ENCODE measurements at places on chromosomes 4 and X.

- DNase-seq: no peak
Measured at GRCh38 chrX:152061083-152061482, 77.3 kb downstream of the MAGEA10 start.

DNA sequence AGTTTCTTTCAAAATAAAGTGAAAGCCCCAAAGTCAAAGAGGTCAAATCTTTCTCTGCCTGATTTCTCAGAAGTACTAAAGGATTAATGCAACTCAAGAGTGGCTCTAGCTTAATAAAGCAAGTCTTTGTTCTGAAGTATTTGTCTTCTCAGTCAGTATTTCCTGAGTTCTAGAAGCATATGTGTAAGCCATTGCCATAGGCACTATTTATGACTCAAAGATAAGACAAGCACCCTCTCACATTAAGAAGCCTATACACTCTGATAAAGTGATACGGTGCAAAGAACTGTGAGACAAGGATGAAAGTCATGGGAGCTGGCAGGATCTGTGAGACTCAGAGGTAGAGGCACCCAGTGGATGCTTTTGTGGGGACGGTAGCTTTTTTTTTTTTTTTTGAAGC, 60.9 kb downstream of the AASDH start:
- DNase-seq: no peak

GRCh38 chr4:89001647-89002445, 55.1 kb downstream of the FAM13A start:
- DNase-seq: no peak

DNA sequence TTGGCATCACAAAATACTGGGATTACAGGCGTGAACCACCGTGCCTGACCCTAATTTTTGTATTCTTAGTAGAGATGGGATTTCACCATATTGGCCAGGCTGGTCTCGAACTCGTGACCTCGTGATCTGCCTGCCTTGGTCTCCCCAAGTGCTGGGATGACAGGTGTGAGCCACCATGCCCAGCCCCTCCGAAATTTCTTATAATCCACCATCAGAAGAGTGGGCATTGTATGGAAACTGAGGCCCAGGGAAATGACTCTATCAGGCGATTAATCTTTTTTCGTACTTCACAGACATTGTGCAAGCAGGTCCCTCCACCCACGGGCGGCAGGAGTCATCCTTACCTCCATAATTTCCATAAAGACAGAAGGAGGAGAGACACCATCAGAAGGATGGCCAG, 16.0 kb downstream of the CRLF2 start:
- DNase-seq: no peak

- no peak for DNase-seq
Measured at GRCh38 chrX:137041329-137041728, 7.5 kb upstream of the GPR101 start.

- DNase-seq: no peak
Measured at GRCh38 chrX:153502796-153503195, 8.0 kb downstream of the BGN start.

DNA sequence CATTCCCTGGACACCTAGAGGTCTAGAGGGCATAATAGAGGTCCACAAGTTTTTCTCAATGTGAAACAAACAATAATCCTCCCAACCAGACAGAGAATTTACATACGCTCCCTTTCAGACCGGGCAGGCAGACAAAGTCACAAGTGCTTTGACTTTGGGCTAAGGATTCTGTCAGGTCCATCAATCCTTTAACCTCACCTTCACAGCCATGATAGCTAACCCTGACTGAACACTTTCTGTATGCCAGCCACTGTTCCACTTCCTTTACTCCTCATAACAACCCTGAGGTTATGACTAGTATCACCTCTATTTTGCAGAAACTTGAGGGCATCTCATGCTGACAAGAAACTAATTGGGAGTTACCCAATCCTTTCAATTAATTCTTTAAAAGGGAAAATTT, 118.8 kb upstream of the AFF2 start:
- DNase-seq: no peak

DNA sequence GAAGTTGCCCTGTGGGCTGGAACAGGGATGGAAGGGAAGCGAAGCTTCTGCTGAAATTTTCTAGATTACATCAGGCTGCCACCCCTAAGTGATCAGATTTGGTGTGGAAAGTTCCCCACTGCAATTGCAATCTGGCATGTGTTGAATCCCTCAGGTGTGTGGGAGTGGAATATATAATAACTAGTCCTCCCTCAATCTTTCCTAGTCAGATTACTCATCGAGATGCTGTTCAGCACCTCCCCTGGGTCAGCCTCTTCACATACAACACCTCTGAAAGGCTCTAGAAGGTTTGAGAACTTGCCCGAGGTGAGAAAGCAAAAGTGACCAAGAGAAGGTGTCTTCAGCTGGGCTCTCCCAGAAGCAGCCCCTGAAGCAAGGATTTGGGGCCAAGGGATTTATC, 336.8 kb downstream of the BCOR start:
- no peak for DNase-seq

DNA sequence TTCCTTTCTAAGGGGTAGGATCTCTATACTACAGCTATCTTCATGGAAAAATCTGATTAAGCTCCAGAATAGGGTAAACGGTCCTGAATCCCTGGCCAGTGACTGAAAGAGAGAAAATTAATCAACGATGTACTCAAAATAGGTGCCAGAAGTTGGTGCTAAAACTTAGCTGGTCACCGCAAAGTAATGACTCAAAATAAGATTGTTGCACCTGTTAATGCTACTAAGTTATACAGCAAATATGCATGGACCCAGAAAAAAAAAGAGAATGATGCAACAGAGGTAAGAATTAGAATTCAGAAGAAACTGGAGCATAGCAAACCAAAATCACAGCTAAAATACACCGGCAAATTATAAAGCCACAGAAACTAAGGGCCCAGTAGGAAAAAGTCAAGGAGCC, 239.7 kb upstream of the FAM241A start:
- no peak for DNase-seq

DNA sequence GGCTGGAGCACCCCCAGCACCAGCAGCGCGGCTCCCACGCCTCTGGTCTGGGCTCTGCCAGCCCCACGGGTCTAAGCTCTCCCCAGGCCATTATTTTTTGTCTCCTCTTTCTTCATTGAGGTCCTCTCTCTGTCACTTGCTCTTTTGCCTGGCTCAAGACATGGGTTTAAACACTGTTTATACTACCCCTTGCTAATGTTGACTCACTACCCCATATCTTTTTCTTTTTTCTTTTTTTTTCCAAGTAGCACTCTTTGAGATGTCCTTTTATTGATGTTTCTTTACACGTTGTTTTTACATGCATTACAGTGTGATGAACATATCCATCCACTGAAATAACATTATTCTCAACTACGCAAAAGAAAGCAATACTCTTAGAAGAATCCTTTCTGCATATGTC, 1.7 kb upstream of the ERVMER34-1 start:
- DNase-seq: no peak

DNA sequence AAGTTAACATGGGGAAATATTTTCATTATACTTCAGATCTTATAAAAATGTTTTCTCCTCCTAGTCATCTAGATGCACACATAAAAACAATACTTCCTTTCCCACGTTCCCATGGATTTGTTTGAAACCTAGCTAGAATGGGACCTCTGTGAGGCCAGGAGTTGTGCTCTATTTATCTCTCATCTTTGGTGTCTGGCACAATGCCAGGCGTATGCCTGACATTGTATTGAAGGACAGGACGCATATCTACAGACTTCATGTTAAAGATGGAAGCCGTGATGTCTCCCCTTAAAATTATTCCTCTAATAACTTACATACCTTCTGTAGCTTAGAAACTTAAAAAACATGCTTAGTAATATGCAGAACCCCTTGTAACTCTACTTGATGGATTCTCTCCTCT, 394.5 kb upstream of the FAT1 start:
- DNase-seq: no peak

DNA sequence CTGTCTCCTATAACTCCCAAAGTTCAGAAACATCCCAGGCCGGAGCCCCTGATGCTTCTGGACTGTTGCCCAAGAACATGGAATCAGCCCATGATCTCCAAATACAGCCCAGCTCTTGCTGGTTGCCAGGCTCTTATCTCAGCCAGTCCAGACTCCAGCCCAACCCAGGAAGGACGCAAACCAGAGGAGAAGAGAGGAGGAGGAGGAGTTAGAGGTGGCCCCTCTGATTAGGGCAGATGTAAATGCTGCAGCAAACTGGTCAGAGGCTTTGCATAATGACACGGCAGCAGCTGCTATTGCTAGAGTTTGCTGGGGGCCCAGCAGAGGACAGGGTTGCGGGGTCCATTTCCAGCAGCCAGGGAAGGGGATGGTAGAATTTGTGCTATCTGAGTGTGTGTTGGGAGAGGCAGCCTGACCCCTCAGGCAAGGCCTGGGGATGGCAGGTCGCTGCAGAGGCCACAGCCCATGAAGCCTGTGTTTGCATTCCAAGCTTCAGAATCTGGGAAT, 4.2 kb upstream of the OTUD5 start:
- no peak for DNase-seq

DNA sequence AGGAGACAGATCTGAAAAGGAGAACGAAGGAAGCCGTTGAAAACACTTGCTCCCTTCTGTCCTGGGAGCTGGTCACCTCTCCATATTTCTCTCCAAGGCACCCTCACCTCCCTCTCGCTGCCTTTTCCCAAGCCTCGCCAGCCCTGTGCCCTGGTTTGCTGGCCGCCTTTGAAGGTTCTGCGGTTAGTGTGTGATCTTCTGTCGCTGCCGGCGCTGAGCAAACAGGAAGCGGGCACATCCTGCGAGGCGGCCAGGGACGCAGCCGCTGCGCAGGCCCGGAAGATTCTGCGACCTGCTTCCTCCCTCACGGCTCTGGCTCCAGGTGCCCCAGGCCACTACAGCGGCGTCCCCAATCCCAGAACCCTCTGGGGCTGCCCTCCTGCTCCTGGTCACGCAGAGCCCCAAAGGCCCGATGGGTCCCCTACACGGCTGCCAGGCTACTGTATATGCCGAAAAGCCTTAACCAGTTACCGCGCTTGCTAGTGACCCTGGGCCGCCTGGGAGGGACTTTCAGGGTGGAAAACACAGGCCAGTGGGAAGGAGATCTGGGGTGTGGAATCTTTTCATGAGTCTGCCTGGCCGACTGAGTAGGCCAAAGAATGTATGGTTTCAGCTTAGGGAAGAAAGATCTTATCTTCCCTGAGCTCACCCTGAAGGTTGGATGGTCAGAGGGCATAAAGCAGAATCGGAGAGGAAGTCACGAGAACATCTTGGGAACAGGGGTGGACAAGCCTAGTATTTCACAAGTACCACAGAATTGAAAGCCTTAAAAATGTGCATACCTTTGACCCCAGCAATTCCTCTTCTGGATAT, 2.3 kb upstream of the SASH3 start:
- no peak for DNase-seq

DNA sequence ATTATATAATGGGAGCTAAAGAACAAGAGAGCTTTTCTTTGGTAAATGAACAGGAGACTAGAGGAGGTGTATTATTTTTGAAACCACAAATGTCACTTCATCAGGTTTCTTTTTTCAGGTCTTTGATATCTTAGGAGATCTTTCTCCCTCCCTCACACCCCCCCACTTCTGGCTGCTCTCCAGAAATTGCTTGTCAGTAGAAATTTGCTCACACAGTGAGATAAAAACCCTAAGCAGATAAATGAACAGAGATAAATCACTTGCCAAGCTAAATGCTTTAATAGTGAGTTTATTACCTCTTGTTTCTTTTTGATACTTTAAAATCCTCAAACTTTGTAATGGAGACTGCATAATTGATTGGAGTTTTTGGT, 421.2 kb upstream of the TENM3 start:
- DNase-seq: no peak

GRCh38 chr4:186104114-186104889, at the start of gene FAM149A:
Gene FAM149A, plus strand, starts transcription at chr4:186104704.
- DNase-seq: peak; percentile 20

- no peak for DNase-seq
Measured at GRCh38 chrX:55127692-55128091, 38.9 kb downstream of the PAGE2 start.

GRCh38 chr4:139511320-139511719, 44.7 kb downstream of the SETD7 start:
- no peak for DNase-seq

DNA sequence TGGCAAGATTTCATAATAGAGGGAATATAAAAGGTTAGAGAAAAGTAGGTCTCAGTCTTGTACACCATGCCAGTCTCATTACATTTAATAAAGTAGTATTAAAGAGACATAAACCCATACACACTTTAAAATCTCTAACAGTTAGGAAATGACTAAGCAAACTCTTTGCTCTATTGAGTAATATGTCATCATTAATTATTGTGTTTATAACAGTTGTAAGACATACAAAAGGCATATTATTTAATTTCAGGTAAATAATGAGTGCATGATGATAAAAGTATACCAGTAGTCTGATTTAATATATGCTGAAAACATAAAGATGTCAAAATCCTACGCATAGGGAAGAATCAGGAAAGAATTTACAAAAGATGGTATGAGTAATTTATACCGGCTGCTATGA, 31.0 kb upstream of the FGG start:
- no peak for DNase-seq

DNA sequence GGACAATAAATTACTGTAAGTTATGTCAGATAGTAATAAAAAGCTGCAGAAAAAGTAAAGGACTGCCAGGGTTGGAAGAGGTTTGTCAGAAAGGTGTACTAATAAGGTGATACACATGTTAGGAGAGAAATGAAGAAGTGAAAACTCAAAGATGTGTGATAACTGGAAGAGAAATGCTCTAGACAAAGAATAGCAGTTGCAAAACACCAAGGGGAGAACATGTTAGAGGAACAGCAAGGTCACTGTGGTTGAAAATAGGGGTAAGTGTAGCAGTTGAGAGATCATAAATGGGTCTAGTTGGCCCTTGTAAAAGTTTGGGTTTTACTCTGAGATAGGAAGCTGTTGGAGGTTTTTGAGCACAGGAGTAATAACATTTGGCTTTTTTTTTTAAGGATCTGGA, 46.9 kb downstream of the HSPA4L start:
- DNase-seq: no peak

DNA sequence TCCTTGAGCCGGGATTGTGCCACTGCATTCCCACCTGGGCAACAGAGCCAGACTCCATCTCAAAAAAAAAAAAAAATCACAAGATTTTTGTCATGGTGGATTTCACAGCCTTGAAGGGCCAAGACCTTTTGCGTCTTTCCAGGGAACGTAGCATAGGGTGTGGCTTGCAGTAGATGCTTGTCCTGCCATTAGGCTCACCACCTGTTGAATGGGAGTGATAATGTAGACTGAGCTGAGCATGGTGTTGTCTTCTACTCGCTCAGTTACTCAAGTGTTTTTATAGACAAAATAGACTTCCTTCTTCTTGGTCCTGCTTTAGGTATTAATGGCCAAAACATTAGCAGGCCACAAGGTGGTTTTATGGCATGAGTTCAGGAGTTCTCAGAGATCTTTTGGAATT, 40.8 kb downstream of the JADE1 start:
- DNase-seq: no peak

- DNase-seq: no peak
Measured at GRCh38 chrX:44997888-44998287, 124.9 kb downstream of the KDM6A start.

- no peak for DNase-seq
Measured at GRCh38 chrX:128365492-128365891, 313.3 kb upstream of the ACTRT1 start.

- no peak for DNase-seq
Measured at GRCh38 chr4:36207831-36208520, 36.3 kb downstream of the ARAP2 start.

Data from stimulated activated CD8-positive, alpha-beta memory T cell treated with anti-CD3 and anti-CD28 coated beads, Interleukin-15, amount 100 ng/mL, for 24 hours (primary cell).